ENCODE measurements at places on chromosomes 12 and 14.

- DNase-seq = no peak
Measured at GRCh38 chr14:85317491-85318021, 212.4 kb upstream of the FLRT2 start.

DNA sequence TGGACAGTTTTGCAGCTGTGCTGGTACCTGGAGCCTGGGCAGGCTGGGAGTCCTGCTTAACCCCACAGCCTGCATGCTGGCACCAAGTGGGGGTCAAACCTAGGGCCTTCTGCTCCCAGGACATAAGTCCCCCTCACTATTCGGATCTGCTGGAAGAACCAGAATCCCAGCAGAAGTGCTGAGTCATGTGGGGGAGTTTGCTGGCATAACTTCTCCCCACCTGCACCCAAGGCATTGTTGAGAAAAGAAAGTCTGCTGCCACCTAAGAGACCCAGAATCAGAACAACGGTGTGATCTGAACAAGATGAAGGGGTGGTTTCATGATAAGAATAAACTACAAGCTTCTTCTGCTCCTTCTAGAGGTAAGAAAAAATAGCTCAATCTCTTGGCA, 102.7 kb downstream of the RBM19 start:
- DNase-seq = no peak

GRCh38 chr12:132066345-132066685, 77.8 kb downstream of the DDX51 start:
- no peak for DNase-seq

DNA sequence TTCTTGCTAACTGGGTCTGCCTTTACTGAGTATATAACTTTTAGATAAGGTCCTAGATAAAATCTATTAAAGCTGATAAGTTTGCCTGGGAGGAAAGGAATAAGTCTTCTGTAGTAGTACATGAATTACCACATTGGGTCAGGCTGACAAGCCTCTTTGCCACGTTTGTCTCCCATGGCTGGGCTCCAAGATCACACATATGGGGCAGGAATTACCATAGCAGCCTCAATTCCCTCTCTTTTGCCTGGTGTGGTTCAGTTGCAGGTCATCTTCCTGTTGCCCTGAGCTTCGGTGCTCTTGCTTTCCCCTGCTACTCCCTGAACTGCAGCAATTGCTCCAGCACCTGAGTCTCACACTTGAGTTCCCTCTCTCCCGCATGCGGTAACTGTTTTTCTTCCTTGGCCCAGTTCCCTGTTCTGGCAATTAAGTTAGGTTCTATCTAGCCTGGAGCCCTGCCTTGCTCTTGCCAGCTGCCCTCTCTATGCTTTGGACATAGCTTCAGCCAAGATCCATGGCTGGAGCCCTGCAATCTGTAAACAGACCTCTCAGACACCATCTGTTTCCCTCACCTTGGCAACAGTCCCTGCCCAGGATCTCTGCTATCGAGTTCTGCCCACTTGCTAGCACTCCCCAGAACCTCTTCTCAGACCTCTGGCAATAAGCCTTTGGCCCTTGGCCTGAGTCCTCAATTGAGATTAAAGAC, 5.8 kb upstream of the GLT8D2 start:
- DNase-seq = no peak

DNA sequence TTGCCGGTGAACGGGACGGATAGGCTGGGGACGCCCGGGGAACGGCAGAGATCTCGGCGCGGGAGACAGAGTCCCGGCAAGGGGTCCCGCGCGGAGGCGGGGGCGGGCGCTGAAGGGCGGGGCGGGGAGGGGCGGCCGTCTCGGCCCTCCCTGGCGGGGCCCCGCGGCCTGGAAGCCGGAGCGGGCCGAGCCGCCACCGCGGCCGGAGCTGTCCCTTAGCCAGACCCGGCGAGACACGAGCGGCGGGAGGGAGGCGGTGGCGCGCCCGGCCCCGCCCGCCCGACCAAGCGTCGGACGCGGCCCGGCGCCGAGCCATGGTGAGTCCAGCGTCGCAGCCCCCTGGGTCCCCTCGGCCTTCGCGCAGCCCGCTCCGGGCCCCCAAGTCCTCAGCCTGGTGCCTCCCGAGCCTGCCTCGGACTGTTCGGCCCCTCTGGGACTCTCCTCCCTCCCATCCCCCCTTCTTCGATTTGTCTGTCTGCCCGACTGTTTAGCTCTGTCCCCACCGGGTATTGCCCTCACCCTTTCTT, at the start of gene ARHGEF40:
ARHGEF40 (plus strand) TSS at position 222 of the 527 bp plus-strand sequence; CDS start at position 315, 93 bp downstream.
- DNase-seq = peak; percentile 78

Measured in Daoy (cell line).